Kidney capillary endothelial cell (primary cell): ENCODE measurements at places on chromosomes 12 and 14.

DNA sequence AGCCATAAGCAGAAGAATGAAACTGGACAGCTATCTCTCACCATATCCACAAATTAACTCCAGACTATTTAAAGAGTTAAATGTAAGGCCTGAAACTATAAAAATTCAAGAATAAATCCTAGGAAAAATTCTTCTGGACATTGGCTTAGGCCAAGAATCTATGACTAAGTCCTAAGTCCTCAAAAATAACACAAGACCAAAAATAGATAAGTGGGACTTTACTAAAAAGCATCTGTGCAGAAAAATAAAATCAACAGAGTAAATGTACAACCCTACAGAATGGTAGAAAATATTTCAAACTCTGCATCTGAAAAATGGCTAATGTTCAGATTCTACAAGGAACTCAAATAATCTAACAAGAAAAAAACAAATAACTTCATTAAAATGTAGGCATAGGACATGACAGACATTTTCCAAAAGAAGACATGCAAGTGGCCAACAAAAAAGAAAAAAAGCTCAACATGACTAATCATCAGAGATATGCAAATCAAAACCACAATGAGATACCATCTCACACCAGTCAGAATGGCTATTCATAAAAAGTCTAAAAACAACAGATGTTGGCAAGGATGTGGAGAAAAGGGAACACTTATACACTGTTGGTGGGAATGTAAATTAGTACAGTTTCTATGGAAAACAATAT, 61.0 kb upstream of the PPFIA2 start:
- no peak for DNase-seq

GRCh38 chr12:14710632-14711320, 14.4 kb upstream of the GUCY2C start:
- DNase-seq = no peak

DNA sequence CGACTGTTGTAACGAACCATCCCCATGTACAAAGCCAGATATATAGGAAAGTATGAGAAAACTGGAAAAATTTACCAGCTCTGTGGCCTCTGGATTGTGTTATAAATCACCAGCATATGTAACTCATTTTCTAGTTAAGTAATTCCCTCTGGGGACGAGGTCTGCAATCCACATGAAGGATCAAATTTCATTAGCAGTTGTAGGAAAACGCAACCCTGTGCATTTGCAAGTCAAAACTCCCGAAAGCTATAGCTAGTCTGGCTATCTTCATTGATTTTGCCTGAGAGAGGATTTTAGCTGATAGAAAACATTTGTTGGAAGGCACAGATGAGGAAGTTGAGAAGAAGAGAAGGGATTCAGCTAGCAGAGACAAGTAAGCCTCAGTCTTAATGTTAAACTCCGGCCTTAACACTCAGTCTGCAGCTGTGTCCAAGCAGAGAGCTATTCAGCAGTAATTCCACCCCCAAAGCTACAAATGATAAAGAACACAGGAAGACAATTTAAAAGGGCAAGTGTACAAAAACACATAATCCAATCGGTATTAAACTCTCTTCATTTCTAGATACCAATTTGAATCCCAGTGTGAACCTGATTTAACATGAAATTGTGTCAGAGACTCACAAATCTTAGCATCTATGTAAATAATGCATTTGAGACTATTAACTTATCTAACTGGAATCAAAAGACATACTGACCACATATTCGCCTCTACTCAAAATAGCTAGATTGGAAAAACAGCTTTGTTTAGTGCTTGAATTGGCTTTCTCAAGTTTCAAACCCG, 54.2 kb upstream of the CERS5 start:
- peak; percentile 41 for DNase-seq

DNA sequence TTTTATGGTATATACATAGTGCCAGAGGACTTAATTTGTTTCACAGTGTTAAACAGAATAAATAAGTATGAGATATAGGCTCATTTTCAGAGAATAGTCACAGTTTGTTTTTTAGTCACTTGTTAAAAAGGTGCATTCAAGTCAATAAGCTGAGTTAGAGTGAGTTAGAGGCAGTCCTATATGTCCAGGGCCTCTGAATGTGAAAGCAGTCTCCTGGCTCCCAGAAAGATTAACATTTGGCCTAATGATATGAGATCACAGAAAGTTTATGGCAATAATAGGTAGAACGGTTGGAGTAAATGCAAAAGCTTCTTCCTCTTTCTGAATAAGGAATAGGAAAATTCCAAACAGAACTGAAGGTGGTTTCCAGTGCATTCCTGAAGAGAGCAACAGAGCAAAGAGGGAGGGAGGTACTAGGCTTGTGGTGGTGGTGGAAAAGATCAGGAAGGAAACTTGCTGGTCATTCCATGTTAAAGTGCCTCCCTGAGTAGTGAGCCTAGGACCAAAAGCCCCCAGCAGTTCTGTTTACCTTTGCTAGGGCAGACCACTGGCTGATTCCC, 54.4 kb downstream of the SLC38A4 start:
- DNase-seq = no peak

GRCh38 chr12:93664573-93665138, 12.5 kb upstream of the CRADD start:
- no peak for DNase-seq

DNA sequence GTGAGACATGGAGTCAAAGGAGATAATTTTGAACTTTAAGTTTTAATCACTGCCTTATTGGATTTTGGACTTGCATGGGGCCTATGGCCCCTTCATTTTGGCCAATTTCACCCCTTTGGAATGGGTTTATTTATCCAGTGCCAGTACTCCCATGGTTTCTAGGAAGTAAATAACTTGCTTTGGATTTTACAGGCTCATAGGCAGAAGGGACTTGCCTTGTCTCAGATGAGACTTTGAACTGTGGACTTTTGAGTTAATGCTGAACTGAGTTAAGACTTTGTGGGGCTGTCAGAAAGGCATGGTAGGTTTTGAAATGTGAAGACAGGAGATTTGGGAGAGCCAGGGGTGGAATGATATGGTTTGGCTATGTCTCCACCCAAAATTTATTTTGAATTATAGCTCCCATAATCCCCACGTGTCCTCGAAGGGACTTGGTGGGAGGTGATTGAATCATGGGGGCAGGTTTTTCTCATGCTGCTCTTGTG, 448.1 kb downstream of the NAV3 start:
- no peak for DNase-seq

GRCh38 chr12:18753481-18754123, 15.7 kb downstream of the CAPZA3 start:
- no peak for DNase-seq

- no peak for DNase-seq
These were observed 100.5 kb downstream of the EEA1 start for GRCh38 chr12:92828565-92828964.

DNA sequence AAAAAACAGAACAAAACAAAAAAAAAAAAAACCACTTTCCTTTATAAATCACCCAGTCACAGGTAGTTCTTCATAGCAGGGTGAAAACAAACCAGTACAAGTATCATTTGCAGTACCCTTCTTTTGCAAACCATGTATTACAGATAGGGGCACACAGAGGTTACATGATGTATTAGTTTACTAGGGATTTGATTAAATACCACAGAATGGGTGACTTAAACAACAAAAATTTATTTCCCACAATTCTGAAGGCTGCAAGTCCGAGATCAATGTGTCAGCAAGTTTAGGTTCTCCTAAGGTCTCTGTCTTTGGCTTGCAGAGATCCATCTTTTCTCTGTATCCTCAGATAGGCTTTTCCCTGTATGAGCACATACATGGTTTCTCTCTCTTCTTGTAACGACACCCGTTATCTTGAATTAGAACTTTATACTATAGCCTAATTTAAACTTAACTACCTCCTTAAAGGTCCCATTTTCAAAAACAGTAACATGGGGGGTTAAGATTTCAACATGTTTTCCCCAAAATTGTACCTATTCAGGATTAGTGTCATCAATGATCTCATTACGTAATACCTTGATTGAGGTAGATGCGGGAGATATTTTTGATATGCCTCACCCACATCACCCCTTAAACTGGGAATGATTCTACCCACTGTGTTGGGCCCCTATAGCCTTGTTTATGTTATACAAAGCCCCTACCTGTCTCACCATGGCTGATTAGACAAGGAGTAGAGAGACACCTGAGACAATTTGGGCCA, 3.5 kb upstream of the CEP128 start:
- DNase-seq = no peak

- DNase-seq = no peak
These were observed 297.8 kb downstream of the PRKD1 start for GRCh38 chr14:29629839-29630238.

DNA sequence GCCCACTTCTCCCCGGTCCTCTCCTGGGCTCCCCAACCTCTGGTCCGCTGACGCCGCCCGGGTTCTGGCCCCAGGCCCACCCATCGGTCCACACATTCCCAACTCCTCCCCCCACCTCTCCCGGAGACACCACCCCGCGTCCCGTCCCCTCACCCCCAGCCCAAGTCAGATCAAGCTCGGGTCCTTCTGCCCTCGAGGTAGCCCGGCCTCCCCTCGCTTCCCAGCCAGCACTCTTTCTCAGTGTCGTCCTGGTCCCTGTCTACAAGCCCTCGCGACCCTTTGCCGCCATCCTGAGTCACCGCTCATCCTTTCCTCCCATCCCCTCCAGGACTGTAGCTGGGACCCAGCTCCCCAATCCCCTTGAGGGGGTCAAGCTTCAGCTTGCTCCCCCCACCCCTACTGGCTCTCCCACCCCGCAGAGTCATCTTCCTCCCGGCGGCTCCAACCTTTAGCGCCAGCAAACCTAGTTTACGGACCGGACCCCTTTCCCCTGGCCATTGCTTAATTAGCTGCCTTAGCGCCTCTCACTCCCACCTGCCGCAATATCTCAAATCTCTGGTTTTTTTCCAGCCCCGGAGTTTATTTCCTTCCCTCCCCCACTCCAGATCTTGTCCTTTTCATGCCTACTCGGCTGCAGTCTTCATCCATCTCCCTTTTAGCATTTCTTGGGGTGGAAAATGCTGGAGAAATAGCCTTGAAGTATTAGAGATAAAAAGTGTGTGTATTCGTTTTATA, 1.1 kb downstream of the PPP4R4 start:
- no peak for DNase-seq

- no peak for DNase-seq
These were observed 5.7 kb upstream of the PLEK2 start for GRCh38 chr14:67417633-67418032.
